Stimulated activated CD4-positive, alpha-beta T cell treated with anti-CD3 and anti-CD28 coated beads, Interleukin-12 subunit alpha, Interleukin-12 subunit beta, amount 100 ng/mL, for 48 hours (primary cell): ENCODE measurements at places on chromosomes 6 and 20.
A peak's percentile ranks its signal among the peaks of the same experiment; 100 is the strongest.

DNA sequence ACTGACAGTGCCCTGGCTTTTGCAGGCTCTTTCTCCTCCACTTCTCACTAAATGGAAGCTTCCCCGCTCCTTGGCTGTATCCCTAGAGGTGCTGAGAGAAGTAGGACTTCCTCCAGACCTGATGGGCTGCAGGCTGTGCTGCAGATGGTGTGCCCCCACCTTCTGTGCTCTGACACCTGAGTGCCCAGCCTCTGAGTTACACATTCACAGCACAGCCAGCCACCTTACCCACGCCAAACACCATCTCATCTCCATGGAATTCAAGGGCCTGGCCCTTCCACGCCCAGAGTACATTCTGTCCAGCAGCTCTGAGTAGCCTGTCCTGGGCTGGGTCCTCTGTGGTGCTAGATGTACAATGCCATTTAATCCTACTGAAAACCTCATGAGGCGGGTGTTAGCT is 5.3 kb downstream of the SFTA2 start:
- DNase-seq: no peak

DNA sequence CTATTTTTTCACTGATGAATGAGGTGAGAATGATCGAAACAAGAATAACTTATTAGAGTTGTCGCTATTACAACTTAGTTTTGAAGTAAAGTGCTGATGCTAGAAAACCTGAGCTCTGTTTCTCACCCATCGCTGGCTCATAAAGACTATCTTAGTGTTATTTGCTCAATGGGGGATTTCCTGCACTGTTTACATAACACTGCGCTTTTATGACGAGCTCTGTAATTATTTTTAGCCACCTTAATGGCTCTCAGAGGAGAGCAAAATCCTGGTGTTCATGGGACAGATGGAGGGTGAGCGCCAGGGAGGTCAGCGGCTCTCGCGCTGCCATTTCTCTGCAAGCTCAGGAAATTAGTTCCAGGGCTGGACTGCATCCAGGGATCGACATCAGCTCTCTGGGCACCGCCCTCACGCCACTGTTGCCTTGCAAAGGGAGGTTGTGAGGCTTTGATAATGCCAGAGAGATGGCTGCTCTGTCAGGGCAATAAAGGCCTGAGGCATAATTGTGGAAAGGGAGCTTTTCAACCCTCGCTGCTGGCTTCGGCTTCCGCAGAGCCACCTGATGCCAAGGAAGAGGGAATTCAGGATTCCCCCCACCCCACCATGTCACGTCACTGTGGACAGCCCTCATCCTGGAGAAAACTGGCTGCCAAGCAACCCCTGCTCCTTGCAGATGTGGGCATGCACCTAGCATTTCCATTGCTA is 72.0 kb downstream of the DACT2 start:
- DNase-seq: no peak

- no peak for DNase-seq
Measured at GRCh38 chr20:38260378-38261053, at the start of gene KIAA1755. KIAA1755 (minus strand) TSS chr20:38260735; CDS start chr20:38260500, 235 bp downstream.

DNA sequence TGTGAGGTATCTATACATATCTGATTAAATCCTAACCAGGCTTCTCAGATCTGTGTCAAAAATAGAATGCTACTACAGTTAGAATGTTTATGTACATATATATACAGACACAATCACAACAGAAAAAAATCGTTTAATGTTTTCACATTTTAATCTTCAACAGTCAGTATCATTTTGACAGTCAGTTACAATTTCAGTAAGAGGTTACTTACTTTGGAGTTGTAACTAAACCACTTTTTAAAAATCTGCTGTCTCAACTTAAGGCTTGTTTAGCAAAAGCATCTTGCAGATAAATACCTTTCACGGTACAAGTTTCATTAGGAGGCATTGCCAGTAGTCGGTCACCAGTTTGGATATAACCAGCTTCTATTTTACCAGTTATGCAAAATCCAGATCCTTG is 32.3 kb upstream of the ALDH8A1 start:
- no peak for DNase-seq

GRCh38 chr6:39226639-39227329 is 2.5 kb downstream of the KCNK5 start:
- no peak for DNase-seq

GRCh38 chr6:77097940-77098339 is 365.4 kb downstream of the HTR1B start:
- no peak for DNase-seq

- DNase-seq: no peak
Measured at GRCh38 chr6:107607116-107607515, 117.2 kb downstream of the SOBP start.

- DNase-seq: no peak
Measured at GRCh38 chr20:50735813-50736212, 4.4 kb downstream of the PARD6B start.

GRCh38 chr6:110102411-110102810 is 77.1 kb downstream of the WASF1 start:
- DNase-seq: no peak

GRCh38 chr6:43746613-43747102 is 23.4 kb upstream of the VEGFA start:
- no peak for DNase-seq

GRCh38 chr20:17898548-17898994 is 70.0 kb downstream of the SNX5 start:
- peak; percentile 61 for DNase-seq

DNA sequence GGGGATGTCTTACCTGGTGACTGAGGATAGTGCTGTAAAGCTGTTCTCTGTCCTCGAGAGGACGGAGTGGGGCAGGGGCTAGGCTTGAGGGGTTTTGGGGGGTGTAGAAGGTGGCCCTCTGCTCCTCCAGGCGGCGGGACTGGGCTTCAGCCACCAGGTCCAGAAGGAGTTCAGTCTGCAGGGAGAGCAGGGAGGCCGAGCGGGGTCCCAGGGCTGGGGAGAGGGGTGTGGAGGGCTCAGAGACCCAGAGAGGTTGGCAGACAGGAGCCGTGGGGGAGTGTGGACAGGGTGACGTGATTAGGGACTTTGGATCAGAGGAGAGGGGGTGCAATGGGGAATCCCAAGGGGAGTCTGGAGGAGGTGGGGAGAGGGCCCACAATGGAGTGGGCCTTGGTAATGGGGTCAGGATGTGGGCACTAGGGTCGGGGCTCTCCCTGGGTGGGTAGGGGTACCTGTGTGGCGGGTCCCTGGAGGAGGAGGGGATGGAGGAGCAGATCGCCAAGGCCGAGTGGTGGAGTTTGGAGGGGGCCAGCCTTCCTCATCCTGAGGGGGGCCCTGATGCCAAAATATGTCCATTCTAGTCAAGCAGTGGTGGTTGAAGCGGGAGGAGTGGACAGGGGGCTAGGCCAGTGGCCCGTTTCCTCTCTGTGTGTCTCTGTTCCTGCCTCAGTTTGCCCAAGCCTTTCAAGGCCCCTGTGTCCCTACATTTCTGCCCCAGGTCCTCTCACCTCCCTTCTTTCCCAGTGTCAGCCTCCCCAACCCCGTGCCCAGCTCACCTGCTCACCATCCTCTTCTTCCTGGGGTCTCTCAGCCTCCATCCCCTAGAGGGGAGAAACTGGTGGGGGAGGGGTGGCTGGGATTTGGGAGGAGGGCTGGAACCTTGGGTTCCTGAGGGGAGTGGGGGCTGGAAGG is 491 bp downstream of the GPSM3 start:
- no peak for DNase-seq

DNA sequence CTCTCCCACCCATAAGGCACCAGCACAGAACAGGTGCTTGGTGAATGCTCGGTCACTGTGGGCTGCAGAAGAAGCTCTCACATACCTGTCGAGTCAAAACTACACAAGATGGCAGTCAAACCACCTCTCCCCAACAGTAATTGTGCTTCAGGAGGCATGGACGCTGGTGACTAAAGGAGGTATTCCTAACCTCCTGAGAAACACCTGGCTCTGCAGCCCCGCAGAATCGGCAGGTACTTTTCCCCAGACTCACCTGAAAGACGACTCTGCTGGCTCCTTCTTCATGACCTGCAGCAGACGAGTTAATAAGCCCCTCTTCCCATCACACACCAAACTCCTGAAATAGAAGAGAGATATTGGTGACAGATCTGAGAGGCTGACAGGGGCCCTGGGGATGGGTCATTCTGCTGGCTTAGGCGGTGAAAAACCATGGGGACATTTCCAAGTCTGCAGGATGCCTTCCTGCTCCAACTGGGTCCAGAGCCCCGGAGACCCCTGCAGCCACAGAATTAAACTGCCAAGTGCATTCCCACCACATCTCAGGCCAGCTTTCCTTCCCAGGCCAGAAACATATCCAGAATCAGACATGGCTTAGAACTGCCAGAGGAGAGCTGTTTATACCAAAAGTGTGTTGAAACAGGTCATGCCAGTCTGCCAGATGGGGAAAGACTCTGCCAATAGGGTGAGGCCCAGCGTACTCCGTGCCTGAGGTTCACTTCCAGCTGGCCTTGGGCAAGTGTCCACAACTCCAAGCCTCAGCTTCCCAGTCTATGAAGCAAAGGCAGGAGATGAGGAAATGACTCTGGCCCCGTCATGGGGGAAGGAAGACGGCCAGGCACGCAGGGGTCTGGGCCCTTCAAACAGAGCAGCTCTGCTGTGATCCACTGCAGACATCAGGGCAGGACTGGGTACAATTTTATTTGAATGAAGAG is 53.0 kb downstream of the MYH7B start:
- DNase-seq: no peak

- DNase-seq: no peak
Measured at GRCh38 chr20:62570403-62570802, 71.9 kb upstream of the SLCO4A1 start.

- no peak for DNase-seq
Measured at GRCh38 chr6:32167154-32167760, 2.9 kb downstream of the EGFL8 start.

GRCh38 chr20:53716395-53716794 is 122.8 kb upstream of the ZNF217 start:
- no peak for DNase-seq

DNA sequence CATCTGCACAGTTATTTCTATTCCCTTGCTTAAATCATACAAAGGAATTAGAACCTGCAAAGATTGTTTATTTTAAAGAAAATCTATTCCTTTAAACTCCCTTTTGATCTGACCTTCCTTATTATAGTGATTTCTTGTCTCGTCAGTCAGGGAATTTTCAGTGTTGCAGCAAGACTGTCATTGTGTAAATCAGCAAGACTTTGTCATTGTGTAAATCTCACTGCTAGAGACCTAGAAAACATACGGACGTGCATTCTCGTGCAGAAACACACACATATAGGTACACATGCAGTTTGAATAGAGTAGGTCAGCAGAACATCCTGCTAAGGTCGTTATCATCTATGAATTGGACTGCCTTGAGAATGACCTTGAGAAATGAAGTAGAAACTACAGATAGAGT is 6.2 kb upstream of the SGK1 start:
- DNase-seq: no peak

GRCh38 chr6:6676910-6677441 is 88.5 kb downstream of the LY86 start:
- DNase-seq: peak; percentile 64

DNA sequence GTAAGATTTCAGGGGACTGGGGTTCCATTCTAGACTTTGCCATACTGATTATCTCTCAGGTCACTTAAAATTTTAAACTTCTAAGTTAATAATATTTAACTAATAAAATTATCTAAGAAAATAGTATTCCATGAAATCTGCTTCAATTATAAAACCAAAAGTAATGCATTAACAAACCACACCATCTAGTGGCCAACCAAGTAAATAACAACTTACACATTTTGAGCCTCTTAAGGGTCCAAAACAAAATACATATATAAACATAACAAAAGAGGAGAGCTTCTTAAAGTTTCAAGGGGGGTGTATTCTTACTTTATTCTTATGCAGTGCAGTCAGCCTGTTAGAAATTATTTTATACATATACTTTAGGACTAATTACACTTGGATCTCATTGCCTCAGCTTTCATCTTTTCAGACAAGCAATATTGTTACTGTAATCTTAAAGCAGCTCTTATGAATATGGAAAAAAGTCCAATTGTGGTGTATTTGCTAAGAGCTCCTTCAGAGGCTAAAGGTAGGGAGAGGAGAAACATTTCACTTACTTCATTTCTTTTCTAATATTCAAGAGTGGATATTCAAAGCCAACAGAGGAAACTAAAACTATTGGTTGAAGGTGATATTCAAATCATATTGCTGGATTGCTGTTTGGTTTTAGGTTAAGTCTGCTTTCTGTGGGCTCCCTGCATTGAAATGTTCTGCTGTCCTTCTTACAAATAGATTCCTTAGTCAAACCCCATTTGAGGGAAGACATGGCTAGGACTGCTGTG is 199.7 kb upstream of the SIM1 start:
- no peak for DNase-seq

GRCh38 chr6:69732045-69732444 is 64.8 kb downstream of the LMBRD1 start:
- no peak for DNase-seq

DNA sequence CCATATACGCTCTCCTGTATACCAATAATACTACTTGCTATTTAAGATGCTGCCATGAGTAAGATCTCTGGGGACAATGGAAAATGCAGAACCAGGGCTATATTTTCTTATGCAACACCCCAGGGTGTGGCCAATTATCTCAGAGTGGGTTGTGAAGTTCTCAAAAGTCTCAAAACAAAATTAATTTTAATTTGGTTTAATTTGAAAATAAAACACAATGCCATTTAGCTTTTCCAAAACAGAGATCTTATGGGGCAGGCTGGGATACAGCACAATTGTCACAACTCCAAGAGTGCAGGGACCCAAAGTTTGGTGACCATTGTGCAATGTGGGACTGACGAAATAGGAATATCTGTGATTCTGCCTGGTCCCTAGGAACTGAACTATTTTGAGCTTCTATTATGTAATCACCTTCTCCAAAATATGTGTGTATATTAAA is 43.1 kb downstream of the MBOAT1 start:
- no peak for DNase-seq

DNA sequence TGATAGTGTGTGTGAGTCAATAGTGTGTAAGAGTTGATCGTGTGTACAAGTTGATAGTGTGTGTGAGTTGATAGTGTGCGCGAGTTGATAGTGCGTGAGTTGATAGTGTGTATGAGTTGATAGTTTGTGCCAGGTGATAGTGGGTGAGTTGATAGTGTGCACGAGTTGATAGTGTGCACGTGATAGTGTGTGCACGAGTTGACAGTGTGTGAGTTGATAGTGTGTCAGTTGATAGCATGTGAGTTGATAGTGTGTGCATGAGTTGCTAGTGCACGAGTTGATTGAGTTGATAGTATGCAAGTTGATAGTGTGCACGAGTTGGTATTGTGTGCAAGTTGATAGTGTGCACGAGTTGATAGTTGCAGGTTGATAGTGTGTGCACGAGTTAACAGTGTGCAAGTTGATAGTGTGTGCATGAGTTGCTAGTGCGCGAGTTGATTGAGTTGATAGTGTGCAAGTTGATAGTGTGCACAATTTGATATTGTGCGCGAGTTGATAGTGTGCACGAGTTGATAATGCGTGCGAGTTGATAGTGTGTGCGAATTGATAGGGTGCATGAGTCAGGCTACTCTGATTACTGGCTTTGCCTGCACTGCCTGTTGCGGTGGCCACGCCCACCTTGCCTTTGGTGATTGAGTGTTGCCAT is 35.8 kb upstream of the IYD start:
- no peak for DNase-seq
